ENCODE measurements at places on chromosomes 7 and 10.

DNA sequence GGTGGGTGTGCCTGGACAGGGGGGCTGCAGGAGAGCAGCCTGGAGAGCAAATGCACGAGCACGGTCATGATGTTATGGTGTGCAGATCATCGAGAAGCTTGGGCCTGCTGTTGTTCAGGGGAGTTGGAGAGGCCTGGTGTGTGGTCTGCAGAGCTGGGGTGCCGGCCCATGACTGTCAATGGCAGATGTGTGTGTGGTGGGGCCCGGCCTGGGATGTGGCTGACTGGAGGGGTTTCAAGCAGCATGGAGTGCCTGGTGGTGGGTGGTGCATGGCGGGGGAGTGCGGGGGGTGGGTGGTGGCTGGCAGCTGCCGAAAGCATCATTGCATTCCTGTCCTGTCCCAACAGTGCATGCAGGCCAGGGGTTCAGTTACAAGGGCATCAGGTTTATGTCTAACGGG lies 122.6 kb downstream of the DOCK1 start:
- no peak for DNase-seq

GRCh38 chr10:13961097-13961496 lies 369.6 kb downstream of the FRMD4A start:
- DNase-seq, result no peak

GRCh38 chr10:56139405-56139804 lies 221.7 kb downstream of the ZWINT start:
- DNase-seq, result no peak

- no peak for DNase-seq
Measured at GRCh38 chr10:130804778-130805634, 506.5 kb downstream of the TCERG1L start.

- peak; percentile 19 for DNase-seq
Measured at GRCh38 chr10:70816220-70816894, 609 bp downstream of the SGPL1 start.

DNA sequence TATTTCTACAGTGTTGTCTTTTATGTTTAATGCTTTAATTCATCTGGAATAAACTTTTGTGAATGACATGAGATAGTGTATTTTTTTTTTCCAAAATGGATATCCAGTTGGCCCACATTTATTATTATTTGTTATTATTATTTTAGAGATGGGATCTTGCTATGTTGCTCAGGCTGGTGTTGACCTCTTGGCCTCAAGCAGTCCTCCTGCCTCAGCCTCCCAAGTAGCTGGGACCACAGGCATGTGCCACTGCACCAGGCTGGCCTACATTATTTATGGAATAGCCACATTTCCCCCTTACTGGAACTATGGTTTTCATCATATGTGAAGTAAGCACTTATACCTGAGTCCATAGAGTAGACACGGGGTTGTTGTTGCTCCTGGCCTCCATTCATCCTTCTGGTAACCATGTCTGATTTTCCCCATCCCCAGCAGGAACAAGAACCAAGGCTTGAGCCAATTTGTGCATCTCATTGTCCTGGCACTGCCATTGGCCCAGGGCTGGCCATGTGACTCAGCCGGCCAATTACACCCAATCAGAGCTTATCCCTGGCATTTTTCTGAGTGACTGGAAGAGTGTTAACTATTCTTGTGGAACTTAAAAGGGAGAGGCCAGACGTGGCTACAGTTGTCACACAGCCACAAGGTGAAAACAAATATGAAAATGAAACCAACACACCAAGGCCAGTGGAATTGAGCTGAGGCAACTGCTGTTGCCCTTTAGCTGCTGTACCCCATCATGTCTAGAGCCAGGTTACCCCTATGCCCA lies 23.1 kb downstream of the PRF1 start:
- DNase-seq, result no peak

DNA sequence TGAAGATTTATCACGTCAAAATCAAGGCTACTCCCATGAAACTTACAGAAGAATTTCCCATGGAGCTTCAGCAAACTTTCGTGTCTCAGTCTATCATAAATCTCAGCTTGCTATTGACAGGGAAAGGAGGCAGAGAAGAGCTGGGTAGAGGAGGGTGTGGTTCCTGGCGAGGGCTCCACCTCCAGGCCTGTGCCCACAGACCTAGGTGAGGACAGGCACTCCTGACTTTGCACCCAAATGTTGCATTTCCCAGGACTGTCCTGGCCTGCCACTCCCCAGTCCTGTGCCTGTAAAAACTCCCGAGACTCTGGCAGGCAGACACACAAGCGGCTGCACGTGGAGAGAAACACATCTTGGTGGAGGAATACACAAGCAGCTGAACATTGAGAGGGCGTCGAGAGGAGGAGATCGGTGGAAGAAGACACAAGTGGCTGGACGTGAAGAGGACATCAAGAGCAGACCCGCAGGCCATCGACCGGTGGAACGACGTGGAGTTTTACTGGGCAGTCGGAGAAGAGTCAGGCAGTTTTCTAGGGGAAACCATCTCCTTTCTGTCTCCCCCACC lies 145.1 kb downstream of the CTNNA3 start:
- DNase-seq, result no peak

- DNase-seq, result no peak
Measured at GRCh38 chr7:105982388-105982787, 19.3 kb downstream of the CDHR3 start.

DNA sequence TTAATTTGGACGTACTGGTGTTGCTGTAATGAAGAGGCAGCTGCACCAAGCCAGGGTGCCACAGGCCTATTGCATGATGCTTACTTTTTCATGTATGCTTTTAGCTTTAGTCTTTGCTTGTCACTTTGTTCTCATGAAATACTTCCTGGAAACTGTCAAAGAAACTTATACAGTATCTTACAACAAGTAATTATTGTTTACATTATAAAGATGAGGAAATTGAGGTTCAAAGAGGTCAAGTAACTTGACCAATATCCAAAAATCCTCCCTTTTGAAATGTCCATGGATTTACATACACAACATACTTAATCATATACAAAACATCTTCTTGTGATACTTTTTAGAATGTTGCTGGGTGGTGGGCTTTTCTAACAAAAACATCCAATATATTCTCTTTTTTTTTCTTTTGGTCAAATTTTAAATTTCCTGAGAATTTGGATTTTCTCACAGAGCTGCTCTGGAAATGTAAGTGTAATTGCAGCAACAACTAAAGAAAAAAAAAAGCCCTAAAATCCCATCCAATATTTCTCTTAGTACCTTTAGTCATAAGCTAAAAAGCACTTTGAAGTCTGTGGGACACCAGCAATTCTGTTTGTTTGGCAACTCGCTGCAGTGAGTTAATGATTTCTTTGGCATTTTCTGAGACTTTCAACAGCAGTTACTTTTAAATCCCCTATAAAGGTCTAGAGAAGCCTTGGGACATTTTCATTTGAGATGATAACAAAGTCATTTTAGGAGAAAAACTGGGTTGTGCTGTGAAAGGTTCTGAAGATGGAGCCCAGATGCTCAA lies 500.6 kb upstream of the IGFBP3 start:
- no peak for DNase-seq

DNA sequence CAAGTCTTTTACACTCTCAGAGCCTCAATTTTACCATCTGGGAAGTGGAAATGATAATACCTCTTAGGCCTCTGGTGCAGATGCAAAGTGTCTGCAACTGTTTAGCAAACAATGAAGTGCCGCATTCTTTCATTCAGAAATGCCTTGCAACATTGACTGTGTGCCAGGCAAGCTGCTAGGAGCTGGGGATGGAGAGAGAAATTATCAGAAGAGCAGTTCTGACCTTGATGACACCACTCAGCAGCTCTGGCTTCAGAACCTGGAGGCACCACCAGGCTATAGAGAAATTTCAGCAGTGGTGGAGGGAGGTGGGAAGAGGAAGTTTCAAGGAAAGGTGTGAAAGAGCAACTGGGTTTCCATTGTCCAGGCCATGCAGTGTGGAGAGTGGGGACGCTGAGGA lies 78.1 kb upstream of the HABP2 start:
- no peak for DNase-seq

GRCh38 chr10:7306147-7306546 lies 104.7 kb downstream of the SFMBT2 start:
- DNase-seq, result no peak

DNA sequence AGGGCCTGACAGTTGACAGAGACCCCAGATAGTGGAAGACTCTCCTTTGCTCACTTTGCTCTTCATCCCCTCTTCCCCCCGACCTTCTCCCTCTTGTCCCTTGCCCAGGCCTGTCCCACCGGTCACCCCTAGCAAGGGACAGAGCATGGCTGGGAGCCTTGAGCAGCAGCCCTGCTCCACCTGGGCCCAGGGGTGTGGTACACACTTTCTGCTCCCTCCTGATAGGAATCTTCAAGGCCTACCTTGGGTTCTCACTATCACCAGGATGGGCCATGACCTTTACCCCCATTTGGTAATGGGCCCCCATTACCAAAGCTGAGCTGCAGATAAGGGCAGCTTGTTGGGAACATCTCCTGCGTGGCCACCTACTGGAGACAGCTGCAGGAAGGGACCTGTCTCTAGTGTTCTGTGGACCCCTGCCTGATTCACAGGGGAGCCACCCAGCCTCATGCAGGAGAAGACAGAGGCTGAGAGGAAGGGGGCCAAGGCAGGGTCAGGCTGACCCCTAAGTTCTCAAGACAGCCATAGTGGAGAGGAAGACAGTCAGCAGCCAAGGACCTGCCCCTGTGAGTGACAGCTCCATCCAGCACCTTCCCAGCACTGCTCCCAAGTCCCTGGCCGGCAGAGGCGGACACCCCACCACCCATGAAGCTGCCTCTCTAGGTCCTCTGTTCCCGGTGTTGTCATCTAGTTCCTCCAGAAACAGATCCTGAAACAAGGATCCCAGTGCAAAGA lies 913 bp upstream of the NPC1L1 start:
- DNase-seq, result no peak

DNA sequence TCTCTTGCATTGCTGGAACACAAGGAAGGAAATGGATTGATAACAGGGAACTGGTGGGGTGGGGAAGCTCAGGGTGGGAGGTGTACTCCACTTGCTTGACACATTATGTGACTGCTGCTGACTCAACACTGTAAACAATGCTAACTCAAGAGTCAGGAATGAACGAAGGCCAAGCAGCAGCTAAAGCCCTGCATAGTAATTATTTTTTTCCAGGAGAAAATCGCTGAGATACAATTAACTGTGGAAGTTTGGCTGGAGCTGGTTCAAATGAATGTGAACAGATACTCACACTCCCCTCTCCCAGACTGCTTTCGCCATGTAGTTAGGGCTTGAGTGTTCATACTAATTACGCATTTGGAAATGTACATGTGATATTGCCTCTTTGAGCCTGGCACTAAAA lies 170.9 kb upstream of the AOAH start:
- DNase-seq, result no peak

DNA sequence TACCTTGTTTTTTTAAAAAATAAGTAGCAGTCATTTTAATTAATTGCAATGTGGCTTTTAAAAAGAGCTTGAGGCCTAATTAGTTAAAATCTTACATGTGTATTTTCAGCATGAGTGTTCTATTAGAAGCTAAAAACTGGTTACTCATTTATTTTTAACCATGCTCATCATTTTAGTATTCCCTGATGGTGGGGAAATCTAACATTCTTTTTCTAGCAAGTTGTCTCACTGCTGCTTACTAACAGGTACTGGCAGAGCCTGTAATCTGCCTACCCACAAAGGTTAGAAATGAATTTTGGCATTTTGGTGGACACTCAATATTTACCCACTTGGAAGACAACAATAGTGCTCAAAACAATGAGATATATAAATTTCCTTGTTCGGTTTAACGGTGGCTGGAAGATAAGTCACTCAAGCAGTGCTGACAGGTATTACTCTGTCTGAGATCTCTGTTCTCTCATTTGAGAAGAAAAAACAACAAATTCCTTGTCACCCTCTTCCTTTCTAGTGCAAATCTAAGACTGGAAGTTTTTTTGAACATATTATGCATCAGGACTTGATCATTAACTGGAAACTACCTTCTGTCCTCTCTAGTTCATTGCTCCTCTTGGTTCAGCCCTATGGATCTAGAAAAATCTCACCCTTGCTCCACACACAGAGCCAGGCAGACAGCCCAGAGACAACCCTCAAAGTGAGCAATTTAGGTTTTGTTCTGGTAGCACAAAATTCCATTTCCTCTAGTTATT lies 83.3 kb downstream of the VWDE start:
- DNase-seq, result no peak

DNA sequence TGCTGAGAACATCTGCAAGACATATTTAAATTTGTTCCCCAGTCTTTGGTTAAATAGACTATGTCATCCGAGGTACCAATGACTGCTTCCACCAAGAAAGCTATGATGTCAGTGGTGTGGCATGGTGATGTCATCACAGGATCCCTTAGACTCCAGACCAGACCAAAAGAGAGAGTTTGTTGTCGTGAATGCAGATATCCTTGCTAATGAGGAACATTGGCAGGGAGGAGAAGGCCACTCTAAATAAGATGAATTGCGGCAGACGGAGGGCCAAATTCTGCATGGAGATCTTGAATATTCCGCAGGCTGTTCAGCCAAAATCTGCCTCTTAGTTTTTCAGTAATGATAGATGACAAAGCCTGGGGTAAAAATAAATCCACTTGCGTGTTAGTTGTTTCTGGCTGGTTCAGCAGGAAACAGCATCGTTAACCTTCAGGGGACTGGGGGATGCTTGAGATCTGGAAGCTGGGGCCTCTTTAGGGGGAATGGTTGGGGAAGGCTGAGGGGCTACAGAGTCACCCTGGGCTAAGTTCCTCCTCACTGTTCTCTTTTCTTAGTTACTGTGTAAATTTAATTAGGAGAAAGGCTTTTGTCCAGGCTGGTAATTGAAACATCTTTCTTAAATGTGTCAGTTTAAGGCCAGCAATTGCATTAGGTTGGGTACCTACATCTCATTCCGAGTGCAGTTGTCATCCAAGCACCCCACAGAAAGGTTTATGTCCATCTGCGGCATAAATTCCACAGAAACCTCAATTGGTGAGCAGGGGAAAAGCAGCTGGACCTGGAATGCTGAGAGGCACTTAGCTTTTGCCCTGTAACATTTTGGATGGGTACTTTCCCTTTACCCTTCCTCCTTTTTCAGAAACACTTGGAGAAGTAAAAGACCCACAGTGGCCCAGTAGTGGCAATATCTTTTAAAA lies 11.6 kb upstream of the CAMK1D start:
- DNase-seq, result no peak

DNA sequence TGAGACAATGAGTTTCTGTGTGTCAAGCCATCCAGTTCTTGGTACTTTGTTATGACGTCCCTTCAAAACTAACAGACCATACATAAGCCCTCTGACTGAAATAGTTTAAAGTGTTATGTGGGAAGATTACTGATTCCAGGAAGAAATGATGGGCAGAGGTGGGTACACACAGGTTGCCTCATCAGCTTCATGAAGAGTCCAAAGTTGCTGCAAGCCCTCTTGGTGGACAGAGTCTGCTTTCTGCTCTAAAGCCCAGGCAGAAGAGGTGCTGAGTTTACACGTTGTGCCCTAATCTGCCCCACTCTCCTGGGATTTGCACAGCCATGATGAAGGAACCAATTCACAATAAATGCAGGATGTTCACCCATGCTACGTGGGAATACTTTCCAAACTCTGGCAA lies 187.4 kb downstream of the PARD3 start:
- no peak for DNase-seq

GRCh38 chr7:30931161-30931928 lies 19.7 kb downstream of the AQP1 start:
- DNase-seq, result no peak

Measured in stimulated activated CD8-positive, alpha-beta memory T cell treated with anti-CD3 and anti-CD28 coated beads, Interleukin-15, amount 100 ng/mL, for 4 hours (primary cell).